Muscle of leg (tissue), 16 donors: ENCODE measurements at places on chromosomes 7 and 10. TPM values are rescaled to one million over a fixed set of nuclear protein-coding genes. Genes with fewer than 3 reads are reported as not detected.

OPN4 gene
- polyA plus RNA-seq = 2.0 TPM

- H3K4me3 ChIP-seq = no peak overlapping the region
- H3K4me1 ChIP-seq = peaks cover 20% of the 10 kb centered on the region
- H3K27ac ChIP-seq = no peak overlapping the region
- DNase-seq = peak; percentile 42
- H3K27me3 ChIP-seq = no peaks in the 10 kb centered on the region
- no peaks in the 10 kb centered on the region for H3K36me3 ChIP-seq
Observed at GRCh38 chr10:43970717-43971116, 322.0 kb upstream of the ZNF32 start.

DNA sequence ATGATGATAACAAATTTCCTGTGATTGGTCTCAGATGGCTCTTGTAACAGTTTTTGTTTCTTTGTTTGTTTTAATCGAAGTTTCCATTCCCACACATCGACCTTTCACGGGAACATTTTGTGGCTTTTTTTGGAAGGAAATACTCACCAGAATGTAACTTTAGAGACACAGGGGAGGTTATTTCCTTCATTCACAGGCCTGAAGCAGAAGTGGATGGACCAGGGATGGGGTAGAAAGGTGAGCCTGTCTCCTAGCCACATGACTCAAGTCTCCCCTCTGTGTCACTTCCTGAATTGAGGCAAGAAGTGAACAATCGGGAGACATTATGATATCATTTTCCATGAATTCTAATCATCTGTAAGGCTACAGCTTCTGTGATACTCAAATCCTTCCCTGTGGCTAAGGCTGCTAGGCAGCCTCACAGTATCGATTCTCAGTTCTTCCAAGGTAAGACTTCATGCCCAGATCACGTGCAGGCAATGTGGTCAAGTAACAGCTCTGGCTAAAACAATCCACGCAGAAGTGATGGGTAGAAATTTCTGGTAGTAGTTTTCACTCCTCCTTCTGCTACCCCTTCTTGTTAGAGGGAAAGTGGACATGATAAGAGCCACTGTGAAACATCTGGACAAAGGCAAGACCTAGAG, 203.9 kb upstream of the NEBL start:
- no peaks in the 10 kb centered on the region for H3K36me3 ChIP-seq
- H3K4me1 ChIP-seq = peaks cover 5% of the 10 kb centered on the region
- DNase-seq = peak; percentile 67

- peaks cover 6% of the 10 kb centered on the region for H3K4me1 ChIP-seq
- no peak for DNase-seq
- no peak overlapping the region for H3K27ac ChIP-seq
- no peaks in the 10 kb centered on the region for H3K36me3 ChIP-seq
- H3K4me3 ChIP-seq = no peak overlapping the region
Observed at GRCh38 chr7:155665079-155665956, 20.9 kb downstream of the RBM33 start.

VSIR gene
- 32.2 TPM for polyA plus RNA-seq

- no peaks in the 10 kb centered on the region for H3K27me3 ChIP-seq
- H3K27ac ChIP-seq = no peak overlapping the region
- DNase-seq = no peak
- H3K36me3 ChIP-seq = no peaks in the 10 kb centered on the region
- H3K4me3 ChIP-seq = no peak overlapping the region
Observed at GRCh38 chr7:43482679-43483252, 100.1 kb upstream of the STK17A start.

GRCh38 chr7:102874166-102874829, 38.5 kb upstream of the LRRC17 start:
- no peaks in the 10 kb centered on the region for H3K27me3 ChIP-seq
- no peaks in the 10 kb centered on the region for H3K36me3 ChIP-seq
- no peak overlapping the region for H3K27ac ChIP-seq
- DNase-seq = peak; percentile 40
- H3K4me3 ChIP-seq = no peak overlapping the region

CYP26C1 gene
- not detected for polyA plus RNA-seq

LBX1 gene
- 6.6 TPM for polyA plus RNA-seq
